ENCODE measurements at places on chromosomes 16 and 17. TPM values are rescaled to one million over a fixed set of nuclear protein-coding genes. Genes with fewer than 3 reads are reported as not detected.

- peak; percentile 87 for DNase-seq
Measured at GRCh38 chr17:15260376-15261257, 4.5 kb downstream of the PMP22 start.

DNA sequence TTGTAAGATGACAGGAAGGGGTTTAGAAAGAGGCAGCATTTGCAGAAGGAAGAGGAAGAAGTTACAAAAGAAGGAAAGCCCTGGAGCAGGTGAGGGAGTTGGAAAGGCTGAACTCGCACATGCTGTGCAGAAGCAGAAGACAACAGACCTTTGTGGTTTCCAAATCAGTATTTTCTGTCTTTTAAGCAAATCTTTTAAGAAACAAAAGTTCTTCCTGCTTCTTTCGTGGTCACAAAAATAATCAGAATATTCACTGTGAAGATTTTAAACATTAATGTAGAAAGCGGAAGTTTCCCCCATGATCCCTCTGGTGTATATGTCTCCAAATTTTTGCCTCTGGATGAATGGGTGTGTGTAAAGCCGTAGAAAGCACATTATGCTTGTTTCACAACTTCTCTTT lies 25.8 kb downstream of the ZNRF1 start:
- DNase-seq = no peak

- no peak for DNase-seq
Measured at GRCh38 chr16:86337581-86338402, 172.5 kb upstream of the FOXF1 start.

- no peak for DNase-seq
Measured at GRCh38 chr17:50208611-50209061, 7.2 kb upstream of the COL1A1 start.

GRCh38 chr17:50557630-50558029 lies 2.9 kb upstream of the CACNA1G start:
- DNase-seq = no peak

DNA sequence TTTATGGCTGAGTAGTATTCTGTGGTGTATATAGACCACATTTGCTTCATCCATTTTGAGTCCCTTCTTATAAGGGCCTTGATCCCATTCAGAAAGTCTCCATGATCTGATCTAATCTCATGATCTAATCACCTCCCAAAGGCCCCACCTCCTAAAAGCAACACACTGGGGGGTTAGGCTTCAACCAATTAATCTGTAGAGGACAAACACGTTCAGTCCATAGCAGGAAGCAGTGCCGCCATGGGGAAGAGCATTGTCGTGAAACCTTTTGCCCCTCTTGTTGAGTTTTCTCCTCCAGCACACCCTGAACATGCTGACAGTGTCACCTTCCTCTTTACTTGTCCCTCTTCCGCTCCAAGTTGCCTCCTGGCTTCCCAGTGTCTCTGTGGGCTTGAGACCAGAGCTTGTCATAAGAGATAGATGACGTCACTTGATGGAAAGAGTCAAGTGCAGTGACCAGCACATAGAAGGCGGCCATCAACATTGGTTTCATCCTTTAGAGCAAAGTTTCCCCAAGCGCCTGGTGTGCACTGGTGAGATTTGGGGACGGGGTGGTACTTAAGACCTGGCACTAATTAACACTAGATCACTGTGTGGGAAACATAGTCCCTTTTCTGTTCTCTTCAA lies 74.1 kb downstream of the PRKCB start:
- no peak for DNase-seq

DNA sequence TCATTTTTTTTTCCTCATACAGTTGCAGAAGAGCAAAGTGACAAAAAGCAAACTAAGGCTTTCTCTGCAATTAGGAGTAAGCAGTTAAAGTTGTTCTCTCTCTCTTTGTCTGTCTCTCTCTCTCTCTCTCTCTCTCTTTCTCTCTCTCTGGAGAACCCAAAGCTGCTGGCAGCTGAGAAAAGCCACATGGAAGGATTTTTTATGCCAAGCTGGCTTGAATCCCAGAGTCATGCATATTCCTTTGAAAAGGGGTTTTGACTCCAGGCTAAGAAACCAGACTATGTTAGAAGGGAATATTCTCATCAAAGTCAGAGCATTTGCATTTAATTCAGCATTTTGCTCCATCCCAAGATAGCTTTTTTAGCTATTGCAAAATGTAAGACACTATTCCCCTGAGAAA lies 1114.2 kb upstream of the GOT2 start:
- DNase-seq = no peak

The SLC6A2 gene
- polyA plus RNA-seq = 2.1 TPM

The HASPIN gene
- 9.4 TPM for polyA plus RNA-seq

Measured in forelimb muscle (tissue), 1 donor.